ENCODE measurements at places on chromosomes 2 and 18.

DNA sequence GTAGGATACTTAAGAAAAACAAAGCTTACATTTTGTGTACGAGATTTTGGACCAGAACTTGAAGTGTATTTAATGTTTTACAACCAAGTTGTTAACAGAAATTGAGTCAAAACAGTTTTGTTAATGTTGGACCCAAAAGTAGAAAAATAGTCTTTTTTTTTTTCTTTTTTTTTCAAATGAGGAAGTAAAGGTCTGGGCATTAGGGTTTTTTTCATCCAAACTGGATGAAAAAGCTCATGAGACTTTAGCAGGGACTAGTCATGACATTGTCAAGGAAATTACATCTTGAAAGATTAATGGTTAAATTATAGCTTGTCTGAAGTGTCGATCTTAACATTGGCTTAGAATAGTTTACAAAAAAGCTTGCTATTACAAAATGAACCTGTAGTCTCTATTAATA lies 32.3 kb downstream of the CCNT2 start:
- DNase-seq: no peak

- DNase-seq: no peak
These were observed 44.5 kb downstream of the LRATD1 start for GRCh38 chr2:14677039-14677438.

GRCh38 chr18:31658670-31659575 lies 25.5 kb downstream of the B4GALT6 start:
- DNase-seq: no peak

DNA sequence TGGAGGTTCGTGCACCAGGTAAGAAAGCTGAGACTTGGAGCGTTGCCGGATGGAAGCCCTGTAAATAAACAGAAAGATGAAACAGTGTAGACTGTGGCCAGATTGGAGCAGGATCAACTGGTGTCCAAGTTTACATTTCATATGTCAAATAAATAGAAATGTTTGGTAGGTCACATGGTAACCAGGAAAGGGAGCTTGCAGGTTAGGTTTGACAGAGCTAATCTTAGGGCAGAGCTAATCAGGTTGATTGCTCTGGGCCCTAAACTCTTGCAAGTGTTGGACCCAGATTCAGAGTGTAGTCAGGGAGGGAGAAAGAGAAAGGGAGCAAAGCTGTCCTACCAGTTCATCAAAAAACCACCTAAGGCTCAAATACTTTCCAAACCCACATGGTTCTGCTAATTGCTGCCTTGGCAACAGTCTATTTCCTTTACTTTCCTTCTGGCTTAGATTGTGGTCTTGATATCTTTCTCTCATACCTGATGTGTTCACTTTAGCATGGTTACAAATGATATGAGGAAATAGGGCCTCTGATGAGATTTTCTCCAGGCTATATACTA lies 63.2 kb downstream of the G6PC2 start:
- no peak for DNase-seq

DNA sequence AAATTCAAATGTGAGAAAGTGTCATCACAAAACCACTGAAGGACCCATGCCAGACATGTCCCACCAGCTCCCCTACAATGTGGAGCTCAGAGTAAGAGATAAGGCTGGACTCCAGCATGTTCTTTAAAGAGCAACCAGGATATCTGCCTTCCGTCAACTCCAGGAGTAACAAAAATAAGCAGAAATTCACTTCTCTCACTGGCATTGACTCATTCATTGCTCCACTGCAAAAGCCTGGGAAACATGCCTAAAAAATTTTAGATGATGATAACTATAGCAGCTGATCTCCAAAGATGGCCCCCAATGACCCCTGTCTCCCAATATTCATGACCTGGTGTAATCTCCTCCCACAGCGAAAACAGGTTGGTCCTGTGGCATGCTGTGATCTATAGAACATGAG lies 314.5 kb downstream of the NCKAP5 start:
- DNase-seq: no peak

DNA sequence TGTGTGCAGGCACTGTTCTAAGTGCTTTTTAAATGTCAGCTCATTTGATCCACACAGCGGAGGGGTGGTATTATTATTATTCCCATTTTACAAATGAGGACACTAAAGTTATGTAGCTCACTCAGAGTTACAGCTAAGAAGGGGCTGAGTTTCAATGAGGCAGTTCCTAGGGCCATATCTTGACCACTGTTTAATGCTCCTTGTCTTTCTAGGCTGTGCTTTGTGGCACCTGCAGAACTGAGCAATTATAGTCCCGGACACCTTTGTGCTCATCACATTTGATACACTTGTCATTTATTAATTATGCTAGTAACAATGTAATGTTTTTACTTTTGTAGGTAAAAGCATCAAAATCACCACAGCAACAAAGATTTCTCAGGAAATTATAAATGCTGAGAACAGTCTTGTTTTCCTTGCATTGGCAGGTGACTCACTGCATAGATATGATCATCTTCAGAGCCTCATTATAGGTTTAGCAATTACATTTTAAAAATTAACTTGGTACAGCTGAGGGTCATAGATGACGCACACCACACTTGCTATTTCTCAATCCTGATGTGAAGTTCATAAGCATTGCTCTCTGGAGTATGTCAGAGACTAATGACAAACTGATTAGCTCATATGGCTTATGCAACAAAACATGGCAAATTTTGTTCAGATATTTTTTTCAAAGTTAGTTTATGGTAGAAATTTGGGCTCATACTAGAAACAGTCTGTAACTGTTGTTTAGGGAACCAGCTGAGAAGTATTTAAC lies 366.8 kb downstream of the TGIF1 start:
- no peak for DNase-seq

- no peak for DNase-seq
These were observed 150.6 kb downstream of the PRPF40A start for GRCh38 chr2:152566728-152567069.

DNA sequence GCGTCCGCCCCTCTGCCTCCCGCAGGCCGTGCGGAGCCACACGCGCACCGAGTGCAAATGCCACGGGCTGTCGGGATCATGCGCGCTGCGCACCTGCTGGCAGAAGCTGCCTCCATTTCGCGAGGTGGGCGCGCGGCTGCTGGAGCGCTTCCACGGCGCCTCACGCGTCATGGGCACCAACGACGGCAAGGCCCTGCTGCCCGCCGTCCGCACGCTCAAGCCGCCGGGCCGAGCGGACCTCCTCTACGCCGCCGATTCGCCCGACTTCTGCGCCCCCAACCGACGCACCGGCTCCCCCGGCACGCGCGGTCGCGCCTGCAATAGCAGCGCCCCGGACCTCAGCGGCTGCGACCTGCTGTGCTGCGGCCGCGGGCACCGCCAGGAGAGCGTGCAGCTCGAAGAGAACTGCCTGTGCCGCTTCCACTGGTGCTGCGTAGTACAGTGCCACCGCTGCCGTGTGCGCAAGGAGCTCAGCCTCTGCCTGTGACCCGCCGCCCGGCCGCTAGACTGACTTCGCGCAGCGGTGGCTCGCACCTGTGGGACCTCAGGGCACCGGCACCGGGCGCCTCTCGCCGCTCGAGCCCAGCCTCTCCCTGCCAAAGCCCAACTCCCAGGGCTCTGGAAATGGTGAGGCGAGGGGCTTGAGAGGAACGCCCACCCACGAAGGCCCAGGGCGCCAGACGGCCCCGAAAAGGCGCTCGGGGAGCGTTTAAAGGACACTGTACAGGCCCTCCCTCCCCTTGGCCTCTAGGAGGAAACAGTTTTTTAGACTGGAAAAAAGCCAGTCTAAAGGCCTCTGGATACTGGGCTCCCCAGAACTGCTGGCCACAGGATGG lies 7.1 kb upstream of the WNT10A start:
- DNase-seq: no peak

DNA sequence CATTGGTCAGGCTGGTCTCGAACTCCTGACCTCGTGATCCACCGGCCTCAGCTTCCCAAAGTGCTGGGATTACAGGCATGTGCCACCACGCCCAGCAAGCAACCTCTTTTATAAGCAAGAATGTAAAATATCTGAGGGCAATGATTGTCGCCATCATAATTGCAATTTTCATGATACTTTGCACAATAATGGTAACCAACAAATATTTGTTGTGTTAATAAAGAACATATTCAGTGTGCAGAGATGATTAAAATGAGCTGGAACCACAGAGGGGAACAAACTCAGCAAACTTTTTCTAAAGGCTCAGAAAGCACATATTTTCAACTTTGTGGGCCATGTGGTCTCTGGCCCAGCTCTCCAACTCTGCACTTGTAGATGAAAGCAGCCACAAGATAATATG lies 115.2 kb upstream of the SIX2 start:
- DNase-seq: no peak

DNA sequence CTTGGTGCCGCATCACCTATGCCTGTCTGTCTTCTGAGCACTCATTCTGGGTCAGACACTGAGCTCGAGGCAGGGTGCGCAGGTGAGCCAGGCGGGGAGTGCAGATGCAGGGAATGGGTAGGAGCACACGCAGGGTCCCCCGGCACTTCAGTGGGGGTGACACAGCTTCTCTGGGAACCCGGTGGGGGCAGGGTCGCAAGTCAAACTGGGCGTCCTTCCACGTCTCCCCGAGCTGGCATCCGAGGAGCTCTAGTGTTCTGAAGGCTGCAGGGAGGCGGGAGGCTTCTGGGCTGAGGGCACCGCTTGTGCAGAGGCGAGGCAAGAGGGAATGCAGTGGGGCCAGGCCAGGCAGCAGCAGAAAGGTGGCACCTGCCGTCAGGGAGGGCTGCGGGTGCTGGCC lies 86.0 kb downstream of the DGKD start:
- no peak for DNase-seq

- no peak for DNase-seq
These were observed 131.3 kb downstream of the CCBE1 start for GRCh38 chr18:59565957-59566356.

- DNase-seq: no peak
These were observed 14.0 kb downstream of the ATP8B1 start for GRCh38 chr18:57789090-57789489.

DNA sequence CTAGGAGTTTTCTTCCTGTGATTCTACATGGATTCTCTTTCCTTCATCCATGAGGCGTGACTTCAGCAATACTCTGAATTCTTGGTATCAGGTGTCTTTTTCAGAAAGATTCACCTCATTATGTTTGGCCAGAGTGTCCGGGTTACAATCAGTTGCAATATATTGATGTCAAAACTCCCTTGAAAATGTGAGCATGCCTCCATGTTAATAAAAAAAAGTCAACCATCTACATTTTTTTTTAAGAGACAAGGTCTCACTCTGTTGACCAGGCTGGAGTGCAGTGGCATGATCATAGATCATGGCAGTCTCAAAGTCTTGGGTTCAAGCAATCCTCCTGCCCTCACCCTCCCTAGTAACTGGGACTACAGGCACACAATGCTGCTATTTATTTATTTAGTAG lies 80.9 kb upstream of the NEUROD1 start:
- no peak for DNase-seq

GRCh38 chr2:64905338-64906024 lies 83.7 kb upstream of the SLC1A4 start:
- DNase-seq: no peak

DNA sequence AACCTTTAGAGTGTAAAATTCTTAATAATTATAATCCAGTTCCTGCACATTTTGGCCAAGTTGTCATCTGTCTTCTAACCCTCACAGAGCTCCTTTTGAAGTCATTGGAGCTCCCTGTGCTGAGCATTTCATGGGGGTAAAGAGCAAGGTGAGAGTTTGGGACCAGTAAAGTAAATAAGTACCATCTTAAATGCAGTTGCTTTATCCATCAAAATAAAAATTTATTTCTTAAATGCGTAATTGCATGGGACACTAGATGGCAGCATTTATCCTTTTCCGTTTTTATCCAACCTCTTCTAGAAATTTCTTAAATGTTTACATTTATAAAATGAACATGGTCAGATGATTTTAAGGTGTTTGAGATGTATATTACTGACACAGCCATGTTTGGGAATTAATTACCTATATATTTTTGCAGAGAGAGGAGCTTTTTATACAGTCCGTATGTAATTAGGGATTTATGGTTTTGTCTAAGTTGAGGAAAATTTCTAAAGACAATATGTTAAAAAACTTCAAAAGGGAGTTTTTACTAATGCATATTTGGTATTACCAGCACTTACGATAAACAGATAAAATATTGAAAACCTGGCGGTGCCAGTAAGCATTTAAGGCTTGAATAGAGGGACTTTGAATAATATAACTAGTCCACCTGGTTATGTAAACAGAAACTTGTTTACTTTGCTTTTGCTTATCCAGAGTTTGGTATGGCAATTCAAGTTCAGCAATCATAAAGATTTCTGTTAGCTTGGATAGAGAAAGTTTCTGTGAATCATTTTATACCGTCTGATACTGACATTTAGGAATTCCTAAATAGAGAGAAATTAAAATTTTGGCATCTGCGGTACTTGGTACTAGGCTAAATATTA lies 54.5 kb downstream of the ACSL3 start:
- DNase-seq: no peak

- DNase-seq: no peak
These were observed 5.9 kb downstream of the MBOAT2 start for GRCh38 chr2:8997631-8998030.

DNA sequence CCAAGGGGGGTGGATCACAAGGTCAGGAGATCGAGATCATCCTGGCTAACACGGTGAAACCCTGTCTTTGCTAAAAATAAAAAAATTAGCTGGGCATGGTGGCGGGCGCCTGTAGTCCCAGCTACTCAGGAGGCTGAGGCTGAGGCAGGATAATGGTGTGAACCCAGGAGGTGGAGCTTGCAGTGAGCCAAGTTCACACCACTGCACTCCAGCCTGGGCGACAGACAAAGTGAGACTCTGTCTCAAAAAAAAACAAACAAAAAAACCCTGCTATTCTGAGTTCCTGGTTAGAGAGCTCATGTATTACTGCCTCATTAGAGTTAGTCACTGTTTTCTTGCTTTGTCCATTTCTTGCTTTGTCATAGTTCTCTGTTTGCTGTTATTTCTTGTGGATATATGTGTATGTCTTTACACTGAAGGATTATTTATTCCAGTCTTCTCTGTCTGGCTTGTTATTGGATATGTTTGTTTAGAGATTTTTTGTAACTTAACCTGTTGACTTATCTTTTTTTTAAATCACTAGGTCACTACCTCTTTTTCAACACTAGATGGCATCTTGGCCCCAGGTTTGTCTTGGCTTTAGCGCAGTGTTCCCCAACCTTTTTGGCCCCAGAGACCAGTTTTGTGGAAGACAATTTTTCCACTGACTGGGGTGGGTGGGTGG lies 17.0 kb downstream of the TTLL4 start:
- no peak for DNase-seq

GRCh38 chr2:168169097-168169745 lies 78.2 kb downstream of the STK39 start:
- no peak for DNase-seq

DNA sequence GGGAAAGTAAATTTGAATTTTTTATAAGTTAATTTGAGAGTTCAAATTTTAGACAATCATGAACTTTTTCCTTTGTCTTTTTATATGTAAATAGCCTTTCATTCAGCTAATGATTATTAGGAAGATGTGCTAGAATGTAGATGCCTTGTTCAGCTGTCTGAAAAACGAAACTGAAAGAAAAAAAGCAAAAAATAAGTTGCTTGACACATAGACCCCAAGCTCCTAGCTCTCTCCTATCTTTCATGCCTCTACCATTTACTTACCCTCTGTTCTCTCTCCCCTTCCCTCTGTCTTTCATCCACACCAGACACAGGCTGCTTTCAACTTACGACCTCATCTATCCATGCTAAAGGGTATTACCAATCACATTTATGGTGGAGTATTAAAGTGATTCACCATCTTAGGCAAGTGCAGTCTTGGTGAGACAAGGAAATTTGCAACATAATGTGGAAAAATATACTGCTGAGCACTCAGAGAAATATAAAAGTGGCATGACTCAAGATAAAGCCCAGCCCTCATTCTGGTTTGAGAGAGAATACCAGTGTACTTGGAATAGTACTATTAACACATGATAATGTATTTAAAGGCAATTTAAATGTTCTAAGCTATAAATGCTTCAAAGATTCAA lies 425.6 kb downstream of the SUCLG1 start:
- DNase-seq: no peak

- no peak for DNase-seq
These were observed 31.5 kb downstream of the ARID5A start for GRCh38 chr2:96568094-96568493.
